ENCODE measurements at places on chromosomes 13 and 19.

DNA sequence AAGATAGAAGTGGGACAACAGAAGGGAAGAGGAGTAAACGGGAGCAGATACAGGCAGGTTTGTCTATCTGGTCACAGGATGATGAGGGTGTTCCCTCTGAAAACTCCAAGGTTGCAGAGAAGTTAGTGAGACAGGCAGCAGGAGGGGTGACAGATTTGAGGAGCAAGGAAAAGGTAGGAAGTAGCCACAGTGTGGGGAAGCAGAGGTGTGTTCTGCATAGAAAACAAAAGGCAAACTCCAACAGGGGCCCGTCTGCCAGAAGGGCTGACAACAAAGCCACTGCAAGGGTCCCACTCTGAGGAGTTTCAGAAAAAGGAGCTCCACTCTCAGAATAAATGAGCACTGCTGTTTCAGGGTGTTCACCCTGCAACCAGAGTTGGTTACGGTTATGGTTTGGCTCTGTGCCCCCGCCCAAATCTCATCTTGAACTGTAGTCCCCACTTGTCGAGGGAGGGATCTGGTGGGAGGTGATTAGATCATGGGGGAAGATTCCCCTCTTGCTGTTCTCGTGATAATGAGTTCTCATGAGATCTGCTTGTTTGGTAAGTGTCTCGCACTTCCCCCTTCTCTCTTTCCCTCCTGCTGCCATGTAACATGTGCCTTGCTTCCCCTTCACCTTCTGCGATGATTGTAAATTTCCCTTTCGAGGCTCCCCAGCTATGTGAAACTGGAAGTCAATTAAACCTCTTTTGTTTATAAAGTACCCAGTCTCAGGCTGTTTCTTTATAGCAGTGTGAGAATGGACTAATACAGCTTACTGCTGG lies 32.1 kb downstream of the SMAD9 start:
- no peak for DNase-seq

- DNase-seq: no peak
These were observed 844 bp upstream of the RFX1 start for GRCh38 chr19:14006766-14007562.

GRCh38 chr19:29810504-29810871 lies 1.3 kb upstream of the CCNE1 start:
- DNase-seq: peak; percentile 3

GRCh38 chr13:110214637-110215036 lies 92.3 kb downstream of the COL4A1 start:
- DNase-seq: no peak

DNA sequence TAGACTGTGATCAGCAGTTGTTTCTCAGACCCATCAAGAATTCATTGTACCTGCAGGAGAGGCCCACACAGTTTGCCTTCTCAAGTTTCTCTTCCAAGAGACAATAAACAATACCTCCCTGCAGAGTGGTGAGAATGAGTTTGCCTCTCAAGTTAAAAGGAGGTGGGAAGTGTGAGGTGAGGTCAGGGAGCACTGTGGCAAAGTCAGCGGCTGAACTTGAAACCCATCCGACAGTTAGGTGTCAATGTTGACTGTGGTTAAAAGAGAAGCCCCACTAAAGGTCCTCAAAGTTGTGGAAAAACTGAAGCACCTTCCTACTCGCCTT lies 72.9 kb upstream of the TSC22D1 start:
- DNase-seq: no peak

DNA sequence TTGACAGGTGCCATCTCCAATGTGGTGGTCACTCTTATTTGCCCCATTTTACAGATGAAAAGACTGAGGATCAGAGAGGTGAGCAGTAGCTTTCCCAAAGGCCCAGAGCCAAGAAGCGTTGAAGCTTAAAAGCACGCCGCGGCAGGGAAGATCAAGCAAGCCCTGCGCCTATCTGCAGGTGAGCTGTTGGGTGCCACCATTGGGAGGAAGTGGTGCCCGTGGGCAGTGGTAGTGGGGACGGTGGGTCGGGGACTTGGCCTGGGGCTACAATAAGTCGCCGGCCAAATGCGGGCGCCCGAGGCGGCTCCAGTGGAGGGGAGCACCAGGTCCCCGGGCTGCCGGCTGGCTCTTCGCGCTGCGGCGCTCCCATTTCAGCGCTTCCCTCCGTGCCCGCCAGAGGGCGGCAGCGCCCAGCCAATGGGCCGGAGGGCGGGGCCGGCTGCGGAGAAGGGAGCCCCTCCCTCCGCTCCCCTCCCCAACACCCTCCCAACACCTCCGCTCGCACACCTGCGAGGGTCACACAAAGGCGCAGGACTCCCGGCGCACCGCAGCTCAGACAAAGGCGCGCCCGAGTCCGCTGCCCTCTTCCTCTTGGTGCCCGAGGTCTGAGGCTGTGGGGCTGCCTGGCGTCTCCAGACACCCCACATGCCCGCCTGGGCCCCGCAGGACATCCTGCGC lies 744 bp upstream of the POU2F2 start:
- DNase-seq: no peak

DNA sequence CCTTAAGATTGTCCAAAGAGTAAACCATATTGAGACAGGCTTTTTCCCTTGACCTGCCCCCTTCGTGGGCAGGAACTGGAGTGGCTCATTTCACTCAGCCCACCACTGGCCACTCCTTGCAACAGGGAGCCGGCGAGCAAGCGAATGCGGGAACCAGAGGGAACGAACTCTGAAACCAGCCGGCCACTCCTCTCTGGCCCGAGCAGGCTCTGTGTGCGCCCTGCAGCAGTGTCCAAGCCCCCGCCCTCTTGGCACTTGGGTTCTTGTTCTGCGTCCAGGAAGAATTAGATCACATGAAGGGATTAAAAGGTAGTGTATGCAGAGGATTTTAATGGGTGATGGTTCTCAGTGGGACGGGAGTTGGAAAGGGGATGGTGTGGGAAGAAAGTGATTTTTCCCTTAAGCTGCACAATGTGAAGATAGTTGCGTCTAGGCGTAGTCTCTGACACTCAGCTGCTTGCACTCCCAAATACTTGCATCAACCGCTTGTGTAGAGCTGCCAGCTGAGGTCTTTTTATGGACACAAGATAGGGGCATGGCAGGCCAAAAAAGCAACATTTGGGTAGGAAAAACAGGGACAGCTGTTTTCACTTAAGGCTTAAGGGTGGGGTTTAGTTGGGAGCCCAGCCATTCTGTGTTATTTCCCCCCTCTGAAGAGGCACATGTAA lies 1209.7 kb upstream of the PCDH20 start:
- DNase-seq: no peak

DNA sequence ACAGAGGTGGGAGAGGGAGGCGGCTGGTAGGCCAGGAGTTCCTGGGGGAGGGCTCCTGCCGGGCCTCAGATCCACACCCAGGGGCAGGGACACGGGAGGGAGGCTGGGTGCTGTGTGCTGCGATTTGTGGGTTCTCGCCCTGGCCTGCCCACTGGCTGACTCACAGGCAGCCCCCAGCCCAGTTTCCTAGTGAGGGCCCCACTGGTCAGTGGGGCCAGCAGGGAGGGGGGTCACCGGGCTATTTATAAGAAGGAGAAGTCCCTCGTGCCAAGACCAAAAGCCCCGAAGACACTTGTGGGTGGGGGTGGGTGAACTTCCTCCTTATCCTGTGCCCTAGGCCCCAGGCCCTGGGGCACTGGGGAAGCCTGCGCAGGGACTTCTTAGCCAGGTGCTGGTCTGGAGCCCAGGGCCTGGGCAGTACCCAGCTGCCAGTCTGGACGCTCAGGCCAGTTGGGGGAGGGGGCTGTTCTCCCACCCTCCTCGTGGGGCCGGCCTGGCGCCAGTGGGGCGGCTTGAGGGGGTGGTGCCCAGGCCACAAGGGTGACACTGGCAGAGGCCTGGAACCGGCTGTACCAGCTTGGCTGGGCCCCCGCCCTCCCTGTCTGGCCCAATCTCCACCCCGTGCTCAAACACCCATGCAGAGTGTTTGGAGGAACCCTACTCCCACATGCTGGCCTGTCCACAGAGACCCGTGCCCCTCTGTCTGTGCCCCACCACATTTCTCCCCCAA lies 5.0 kb upstream of the JUNB start:
- no peak for DNase-seq

GRCh38 chr13:26280822-26281221 lies 26.9 kb downstream of the CDK8 start:
- no peak for DNase-seq

- peak; percentile 67 for DNase-seq
These were observed 83.2 kb upstream of the MCF2L start for GRCh38 chr13:112885782-112886268.

GRCh38 chr13:77583581-77583980 lies 48.1 kb downstream of the SCEL start:
- no peak for DNase-seq

DNA sequence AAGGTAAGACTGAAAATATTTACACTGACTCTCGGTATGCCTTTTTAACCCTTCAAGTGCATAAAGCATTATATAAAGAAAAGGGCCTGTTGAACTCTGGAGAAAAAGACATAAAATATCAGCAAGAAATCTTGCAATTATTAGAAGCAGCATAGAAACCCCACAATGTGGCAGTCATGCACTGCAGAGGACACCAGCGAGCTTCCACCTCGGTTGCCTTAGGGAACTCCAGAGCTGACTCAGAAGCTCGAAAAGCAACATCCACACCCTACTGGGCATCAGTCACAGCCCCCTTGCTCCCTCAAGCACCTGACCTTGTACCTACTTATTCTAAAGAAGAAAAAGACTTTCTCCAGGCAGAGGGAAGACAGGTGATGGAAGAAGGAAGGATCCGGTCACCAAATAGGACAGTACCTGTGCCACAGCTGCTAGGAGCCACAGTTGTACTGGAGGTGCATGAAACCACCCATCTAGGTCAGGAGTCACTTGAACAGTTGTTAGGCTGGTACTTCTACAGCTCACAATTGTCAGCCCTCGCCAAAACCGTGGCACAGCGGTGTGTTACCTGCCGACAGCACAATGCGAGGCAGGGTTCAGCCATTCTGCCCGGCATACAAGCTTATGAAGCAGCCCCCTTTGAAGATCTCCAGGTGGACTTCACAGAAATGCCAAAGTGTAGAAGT lies 2.9 kb downstream of the ZNF816 start:
- DNase-seq: no peak

DNA sequence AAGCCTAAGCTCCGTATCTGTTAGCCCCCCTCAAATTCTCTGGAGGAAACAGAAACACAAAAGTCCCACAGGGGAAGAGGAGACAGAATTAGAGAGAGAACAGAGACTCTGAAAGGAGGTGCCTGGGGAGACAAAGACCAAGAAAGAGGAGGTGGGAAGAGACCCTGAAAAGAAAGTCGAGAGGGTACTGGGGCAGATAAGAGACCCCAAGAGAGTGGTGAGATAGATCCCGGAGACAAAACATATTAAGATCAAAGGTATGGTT lies 915 bp upstream of the GRWD1 start:
- DNase-seq: no peak

DNA sequence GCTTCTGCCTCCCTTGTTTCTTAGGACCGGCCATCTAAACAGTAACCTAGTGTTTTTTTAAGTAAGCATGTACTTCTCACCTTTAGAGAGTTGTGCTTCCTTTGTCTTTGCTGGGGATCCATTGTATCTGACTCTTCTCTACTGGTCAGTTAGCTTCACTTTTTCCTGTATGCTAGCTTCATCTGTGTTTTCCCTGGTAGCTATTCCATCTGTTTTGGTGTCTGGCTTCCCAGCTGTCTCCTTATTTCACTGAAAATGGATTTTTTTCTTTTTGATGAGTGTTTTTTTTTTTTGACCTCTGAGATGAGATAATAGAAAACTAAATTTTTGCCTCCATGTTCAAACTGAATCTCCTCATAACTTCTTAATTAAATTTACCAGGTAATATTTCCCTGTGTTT lies 637.0 kb upstream of the SLC10A2 start:
- DNase-seq: no peak

- no peak for DNase-seq
These were observed 54.8 kb upstream of the LATS2 start for GRCh38 chr13:21116141-21116540.

DNA sequence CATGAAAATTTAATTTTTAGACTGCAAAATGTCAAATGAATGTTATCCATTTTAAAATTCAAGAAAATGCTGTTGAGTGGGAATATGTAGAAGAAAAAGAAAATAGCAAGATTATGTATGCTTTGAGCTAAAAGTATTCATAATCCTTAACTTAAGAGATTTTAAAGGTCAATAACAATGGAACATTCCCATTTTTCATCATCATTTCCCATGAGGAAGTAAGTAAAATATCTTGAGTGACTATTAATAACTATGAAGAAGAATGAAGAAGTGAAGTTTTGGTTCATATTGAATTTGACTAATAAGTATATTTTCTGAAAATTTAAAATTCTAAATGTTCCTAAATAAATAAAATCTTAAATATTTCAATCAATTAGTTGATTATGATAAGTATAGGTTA lies 273.4 kb downstream of the DACH1 start:
- DNase-seq: no peak

GRCh38 chr19:1266916-1267476 lies 2.1 kb upstream of the CIRBP start:
- DNase-seq: no peak

DNA sequence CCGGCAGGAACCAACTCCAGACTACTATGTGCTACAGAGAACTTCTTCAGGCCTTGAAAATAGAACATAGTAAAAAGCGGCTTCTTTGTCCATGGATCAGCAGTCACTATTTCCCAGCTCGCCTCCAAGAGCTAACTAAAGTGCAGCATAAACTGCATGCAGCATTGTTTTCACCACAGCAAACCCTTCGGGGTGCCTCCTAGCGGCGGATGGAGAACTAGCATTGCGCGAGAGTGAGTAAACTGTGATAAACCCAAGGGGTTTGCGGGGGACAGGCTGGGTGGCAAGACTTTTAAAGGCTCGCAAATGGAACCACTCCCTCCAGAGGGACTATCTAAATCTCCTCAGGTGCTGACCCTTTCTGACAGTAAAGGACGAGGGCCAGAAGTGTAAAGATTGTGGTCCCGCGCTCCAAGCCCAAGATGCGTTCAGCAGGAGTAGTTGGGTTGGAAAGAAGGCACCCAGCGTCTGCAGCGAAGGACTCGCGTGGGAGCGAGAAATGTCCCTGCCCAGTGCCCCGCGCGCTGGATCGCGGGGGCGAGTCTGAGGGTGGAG lies 21.5 kb upstream of the SGCG start:
- no peak for DNase-seq

GRCh38 chr13:55347528-55347927 lies 1793.2 kb upstream of the PRR20A start:
- no peak for DNase-seq

DNA sequence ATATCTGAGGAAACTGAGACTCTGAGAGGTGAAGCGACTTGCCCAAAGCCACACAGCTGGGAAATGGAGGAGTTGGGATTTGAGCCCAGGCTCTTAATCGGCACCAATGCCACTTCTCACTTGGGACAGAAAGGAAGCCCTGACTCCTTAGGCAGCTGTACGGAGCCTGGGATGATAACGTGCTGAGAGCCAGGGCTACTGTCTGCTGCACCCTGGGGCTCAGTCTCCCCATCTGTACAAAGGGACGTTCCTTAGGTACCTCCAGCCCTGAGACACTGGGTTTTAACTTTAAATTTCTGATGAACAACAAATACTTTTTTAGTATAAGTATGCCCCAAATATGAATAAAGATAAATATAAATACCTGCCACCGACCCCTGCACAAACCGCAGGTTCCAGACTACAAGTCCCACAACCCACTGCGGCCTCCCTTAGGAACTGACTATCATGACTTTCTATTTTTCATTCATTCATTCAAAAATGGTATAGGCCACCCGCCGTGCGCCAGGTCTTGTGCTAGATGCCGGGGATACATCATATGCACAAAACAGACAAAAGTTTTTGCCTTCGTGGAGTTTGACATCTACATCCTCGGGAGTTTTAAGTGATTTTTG lies 776 bp upstream of the NCLN start:
- peak; percentile 28 for DNase-seq
